ENCODE measurements at places on chromosomes 5 and 9. TPM values are rescaled to one million over a fixed set of nuclear protein-coding genes. Genes with fewer than 3 reads are reported as not detected.

Gene ROR2
- 3.1 TPM for total RNA-seq

Gene NTNG2
- total RNA-seq, result not detected

Gene TAF11L5
- not detected for total RNA-seq

Gene TLX3
- total RNA-seq, result 0.87 TPM

GRCh38 chr9:117719161-117719920 is 15.1 kb downstream of the TLR4 start:
- no peak for DNase-seq

DNA sequence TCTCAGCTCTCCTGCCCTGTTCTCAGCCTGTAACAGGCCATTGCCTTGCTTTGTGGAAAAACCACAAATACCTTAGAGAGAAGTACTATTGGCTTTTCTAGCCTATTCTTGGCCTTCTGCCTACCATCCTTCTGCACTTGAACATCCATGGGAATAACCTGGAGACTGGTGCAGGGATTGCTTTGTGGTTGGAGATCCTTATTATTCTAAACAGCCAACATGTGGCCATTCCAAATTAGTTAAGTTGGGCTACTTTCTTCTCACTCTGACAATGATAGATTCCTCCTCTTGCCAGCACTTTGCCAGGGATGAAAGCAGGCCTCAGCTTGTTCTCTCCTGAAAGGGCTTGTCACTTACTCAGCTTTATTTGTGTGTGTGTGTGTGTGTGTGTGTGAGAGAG is 240.4 kb downstream of the GLIS3 start:
- DNase-seq, result no peak

DNA sequence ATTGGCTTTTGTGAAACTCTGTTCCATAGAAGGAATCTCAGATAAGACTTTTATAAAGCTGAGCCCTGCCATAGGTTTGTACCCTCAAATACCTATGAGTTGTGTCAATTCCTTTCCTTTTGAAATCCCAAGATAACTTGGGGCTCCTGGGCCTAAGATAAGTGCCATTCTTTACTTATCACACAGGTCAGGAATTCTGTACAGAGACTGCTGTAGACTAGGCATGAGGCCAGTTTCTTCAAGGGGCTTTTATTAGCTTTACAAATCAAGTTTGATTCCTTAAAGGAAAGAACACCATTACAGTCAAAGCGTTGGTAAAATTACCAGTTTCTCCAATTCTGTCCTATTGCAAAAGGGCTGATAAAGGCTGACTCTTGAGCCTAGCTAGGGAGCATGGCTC is 39.2 kb downstream of the SHC3 start:
- DNase-seq, result no peak

- DNase-seq, result no peak
Observed at GRCh38 chr5:84411832-84412605, 27.3 kb upstream of the EDIL3 start.

DNA sequence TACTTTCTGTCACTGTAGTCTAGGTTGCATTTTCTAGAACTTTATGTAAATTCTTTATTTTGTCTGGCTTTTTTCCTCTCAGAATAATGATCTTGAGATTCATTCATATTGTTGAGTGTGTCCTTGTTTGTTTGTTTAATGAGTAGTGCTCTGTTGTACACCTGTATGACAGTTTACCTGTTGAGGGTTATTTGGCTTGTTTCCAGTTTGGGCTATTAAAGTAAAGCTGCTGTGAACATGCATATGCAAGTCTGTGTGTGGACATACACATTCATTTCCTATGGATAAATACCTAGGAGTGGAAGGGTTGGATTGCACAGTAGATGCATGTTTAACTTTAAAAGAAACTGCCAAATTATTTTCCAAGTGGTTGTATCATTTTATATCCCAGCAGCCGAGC is 30.4 kb downstream of the MVB12B start:
- no peak for DNase-seq

DNA sequence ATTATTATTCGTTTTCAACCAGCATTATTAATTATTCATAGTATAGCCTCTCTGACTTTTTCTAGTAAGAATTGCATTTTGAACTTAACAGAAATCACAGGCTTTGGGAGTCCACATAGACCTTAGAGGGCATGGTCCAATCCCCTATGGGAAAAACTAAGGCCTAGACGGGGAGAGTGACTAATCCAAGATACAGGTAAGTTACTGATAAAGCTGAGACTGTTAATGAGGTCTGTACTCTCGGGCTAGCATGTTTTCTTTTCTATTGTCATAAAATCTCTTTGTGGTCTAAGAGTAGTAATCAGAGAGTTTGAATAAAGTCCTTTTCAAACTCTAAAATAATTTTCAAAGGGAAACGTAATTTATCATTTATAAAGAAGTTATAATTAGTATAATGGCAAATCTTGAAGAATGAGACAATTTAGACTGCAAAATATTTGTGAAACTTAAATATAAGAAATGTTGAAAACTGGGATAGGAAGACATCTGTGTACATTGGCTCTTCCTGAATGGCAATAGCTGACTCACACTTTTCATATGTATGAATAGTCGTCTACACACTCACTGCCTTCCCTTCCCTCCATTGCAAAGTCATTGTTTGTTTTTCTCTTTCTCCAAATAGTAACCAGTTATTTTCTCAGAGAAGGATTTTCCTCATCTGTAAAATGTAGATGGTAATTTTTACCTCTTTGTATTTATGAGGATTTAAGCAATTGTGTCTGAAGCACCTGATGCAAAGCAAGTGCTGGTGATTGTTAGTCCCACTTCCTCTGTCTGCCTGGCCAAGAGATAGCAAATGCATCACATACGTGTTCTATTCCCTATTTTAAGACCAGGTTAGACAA is 207.9 kb upstream of the CD180 start:
- DNase-seq, result no peak

GRCh38 chr9:107635101-107635802 is 145.7 kb upstream of the KLF4 start:
- DNase-seq, result no peak

- DNase-seq, result no peak
Observed at GRCh38 chr5:132115375-132115774, 41.8 kb downstream of the CSF2 start.

DNA sequence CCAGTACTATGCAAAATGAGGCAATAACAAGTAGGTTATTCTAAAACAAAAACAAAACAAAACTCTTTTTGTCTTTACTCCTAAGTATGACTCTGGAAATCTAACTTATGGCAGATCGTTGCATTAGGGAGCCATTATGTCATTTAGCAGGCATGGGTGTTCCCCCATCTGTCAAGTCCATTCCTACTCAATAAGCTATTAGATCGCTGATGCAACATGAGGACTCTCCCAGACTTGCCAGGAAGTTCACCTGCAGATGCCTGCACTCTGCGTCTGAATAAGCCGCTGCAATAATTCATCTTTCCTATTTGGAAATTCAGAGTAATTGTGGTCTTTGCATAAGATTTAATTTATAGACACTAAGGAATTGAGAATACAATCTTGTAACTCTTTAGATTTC is 585.0 kb downstream of the KIF4B start:
- DNase-seq, result no peak

DNA sequence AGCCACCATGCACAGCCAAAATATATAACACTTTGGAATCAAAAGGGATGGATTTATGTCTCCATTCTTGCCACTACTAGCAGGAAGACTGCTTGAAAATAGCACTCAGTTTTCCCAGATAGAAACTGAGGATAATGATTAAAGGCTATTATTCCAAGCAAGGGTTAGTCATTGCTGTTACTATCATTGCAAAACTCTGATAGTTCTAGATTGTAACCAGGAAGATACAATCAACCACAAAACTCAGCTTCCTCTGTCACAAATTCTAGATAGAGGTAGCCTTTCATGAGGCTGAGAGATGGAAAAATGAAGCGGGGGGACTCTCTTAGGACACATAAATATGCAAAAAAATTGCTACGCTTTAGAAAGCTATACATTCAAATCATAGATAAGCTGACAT is 3.1 kb downstream of the ANXA1 start:
- no peak for DNase-seq

DNA sequence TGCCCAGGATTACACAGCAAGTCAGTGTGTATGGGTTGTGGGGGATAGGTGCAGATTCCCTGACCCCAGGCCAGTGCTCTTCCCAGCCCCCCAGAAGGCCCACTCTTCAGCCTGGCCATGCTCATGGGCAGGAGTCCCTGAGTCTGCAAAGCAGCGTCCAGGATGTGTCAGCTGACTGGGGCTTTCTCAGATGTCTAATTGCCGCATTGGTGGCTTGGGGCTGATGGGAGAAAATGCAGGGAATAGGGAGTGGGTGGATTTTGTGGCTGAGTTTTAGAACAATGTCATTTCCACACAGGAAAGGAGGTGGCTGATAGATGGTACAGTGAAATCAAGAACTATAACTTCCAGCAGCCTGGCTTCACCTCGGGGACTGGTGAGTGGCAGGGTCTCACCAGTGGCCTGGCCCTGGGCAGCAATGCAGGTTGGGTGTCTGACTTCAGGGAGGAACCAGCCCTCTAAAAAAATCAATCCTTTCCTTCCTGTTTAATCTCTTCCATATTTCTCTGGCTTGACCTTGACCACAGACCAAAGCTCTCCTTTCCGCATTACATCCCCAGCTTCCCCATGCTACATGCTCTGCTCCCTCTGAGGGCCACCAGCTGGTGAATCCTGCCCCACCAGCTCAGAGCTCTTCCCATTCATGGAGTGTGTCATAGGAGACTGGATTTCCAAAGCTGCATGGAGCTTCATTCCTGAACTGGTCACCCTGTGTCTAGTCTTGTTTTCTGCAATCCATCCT is 14.2 kb downstream of the GLIPR2 start:
- no peak for DNase-seq

Measured in epithelial cell of proximal tubule (primary cell).